Ascending aorta (tissue), 2 donors: ENCODE measurements at places on chromosomes 2 and 18. TPM values are rescaled to one million over a fixed set of nuclear protein-coding genes. Genes with fewer than 3 reads are reported as not detected.

MARCHF4 gene
- total RNA-seq: not detected

ELOA2 gene
- total RNA-seq: not detected

PTPRN gene
- not detected for total RNA-seq

IWS1 gene
- 54.6 TPM for total RNA-seq

KLHL29 gene
- total RNA-seq: 16.3 TPM

PLEK gene
- total RNA-seq: 1.5 TPM

HTR2B gene
- 0.75 TPM for total RNA-seq

HOXD9 gene
- total RNA-seq: not detected

NRBP1 gene
- 42.1 TPM for total RNA-seq

BOK gene
- total RNA-seq: 35.4 TPM

REG3A gene
- not detected for total RNA-seq

EIF2AK3 gene
- total RNA-seq: 6.5 TPM

NCKAP5 gene
- 0.75 TPM for total RNA-seq

DBI gene
- 11.2 TPM for total RNA-seq

PTGR3 gene
- total RNA-seq: 10.1 TPM

NEB gene
- total RNA-seq: 0.53 TPM

FKBP7 gene
- total RNA-seq: 7.7 TPM

DSC2 gene
- total RNA-seq: 4.4 TPM

NDC80 gene
- total RNA-seq: not detected

COL4A3 gene
- total RNA-seq: 1.1 TPM

SKOR2 gene
- total RNA-seq: not detected

IL1RL2 gene
- total RNA-seq: not detected

GPR45 gene
- total RNA-seq: not detected

STON1 gene
- 23.4 TPM for total RNA-seq

LIMS4 gene
- 21.2 TPM for total RNA-seq

UGT1A5 gene
- total RNA-seq: not detected

DSC3 gene
- 0.85 TPM for total RNA-seq

TFCP2L1 gene
- 5.5 TPM for total RNA-seq

SOWAHC gene
- 20.8 TPM for total RNA-seq

ACMSD gene
- total RNA-seq: not detected

WDR43 gene
- 21.5 TPM for total RNA-seq

PRPF40A gene
- total RNA-seq: 28.9 TPM

UGT1A4 gene
- total RNA-seq: not detected

ASB18 gene
- total RNA-seq: not detected

IL1RN gene
- not detected for total RNA-seq

BOLL gene
- total RNA-seq: not detected

SLC19A3 gene
- 16.5 TPM for total RNA-seq

SERPINB7 gene
- total RNA-seq: not detected

OBSL1 gene
- 151 TPM for total RNA-seq

SLC30A3 gene
- total RNA-seq: 7.6 TPM

SERPINB3 gene
- total RNA-seq: 0.21 TPM

LCT gene
- total RNA-seq: not detected
